ENCODE measurements at places on chromosomes 16 and 17. TPM values are rescaled to one million over a fixed set of nuclear protein-coding genes. Genes with fewer than 3 reads are reported as not detected.

DNA sequence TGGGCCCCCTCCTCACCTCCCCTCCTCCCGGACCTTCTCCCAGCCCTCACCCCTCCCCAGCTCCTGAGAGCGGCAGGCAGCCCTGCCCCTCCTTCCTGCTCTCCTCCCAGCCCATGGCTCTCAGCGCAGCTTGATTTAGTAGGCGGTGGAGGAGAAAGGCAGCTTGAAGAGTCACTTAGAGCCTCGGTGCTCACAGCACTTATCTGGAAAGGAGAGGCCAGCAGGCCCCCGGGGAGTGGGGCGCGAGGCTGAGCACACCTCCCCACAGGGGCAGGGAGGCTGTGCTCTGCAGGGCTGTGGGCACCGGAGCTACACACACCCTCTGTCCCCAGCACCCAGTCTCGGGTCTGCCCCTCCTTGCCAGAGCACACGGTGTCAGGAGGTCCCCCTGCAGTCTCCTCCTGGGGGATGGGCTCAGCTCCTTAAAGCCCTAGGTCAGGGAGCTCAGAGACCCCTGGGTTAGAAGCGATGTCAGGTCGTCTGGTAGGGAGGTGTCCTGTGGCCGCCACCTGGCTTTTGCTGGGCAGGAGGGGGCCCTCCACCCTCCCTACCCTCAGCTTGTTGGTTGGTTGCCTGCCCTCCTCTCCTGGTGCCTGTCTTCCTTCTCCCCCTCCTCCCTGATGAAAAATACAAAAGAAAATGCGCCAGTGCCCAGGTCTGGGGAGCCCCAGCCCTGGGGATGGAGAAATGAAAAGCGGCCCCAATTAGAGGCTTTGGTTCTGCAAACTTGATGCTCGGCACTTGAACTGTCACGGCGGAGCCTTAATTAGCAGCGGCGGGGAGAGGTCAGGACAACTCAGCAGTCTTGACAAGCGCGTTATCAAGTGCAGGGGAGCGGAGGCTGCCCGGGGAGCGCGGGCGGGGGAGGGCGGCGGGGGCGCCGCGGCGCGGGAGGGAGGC, 151.1 kb upstream of the GSE1 start:
- peak overlapping the region; percentile 14 for H3K27ac ChIP-seq
- no peaks in the 10 kb centered on the region for H3K27me3 ChIP-seq
- peak; percentile 74 for DNase-seq
- H3K4me3 ChIP-seq: peak overlapping the region; percentile 35

The HOXB9 gene
- not detected for total RNA-seq

DNA sequence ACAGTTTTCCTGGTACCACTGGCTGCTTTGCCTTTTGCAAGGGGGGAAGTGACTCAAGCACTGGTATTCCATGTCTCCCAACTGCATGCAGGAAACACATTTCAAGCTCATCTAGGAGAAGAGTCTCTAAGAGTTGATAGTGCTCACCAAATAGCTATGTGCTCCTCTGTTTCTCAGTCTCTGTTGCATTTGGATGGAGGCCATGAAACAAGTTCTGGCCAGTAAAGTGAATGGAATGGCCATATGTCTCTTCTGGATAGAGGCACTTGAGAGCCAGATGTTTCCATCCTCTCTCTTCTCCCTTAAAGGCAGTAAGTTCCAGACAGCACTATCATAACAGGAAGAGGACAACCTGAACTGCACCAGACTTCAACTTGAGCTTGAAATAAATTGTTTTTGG, 60.6 kb downstream of the C16orf82 start:
- no peak for DNase-seq
- H3K27me3 ChIP-seq: no peaks in the 10 kb centered on the region
- no peak overlapping the region for H3K27ac ChIP-seq
- H3K4me1 ChIP-seq: no peaks in the 10 kb centered on the region
- no peak overlapping the region for H3K4me3 ChIP-seq

DNA sequence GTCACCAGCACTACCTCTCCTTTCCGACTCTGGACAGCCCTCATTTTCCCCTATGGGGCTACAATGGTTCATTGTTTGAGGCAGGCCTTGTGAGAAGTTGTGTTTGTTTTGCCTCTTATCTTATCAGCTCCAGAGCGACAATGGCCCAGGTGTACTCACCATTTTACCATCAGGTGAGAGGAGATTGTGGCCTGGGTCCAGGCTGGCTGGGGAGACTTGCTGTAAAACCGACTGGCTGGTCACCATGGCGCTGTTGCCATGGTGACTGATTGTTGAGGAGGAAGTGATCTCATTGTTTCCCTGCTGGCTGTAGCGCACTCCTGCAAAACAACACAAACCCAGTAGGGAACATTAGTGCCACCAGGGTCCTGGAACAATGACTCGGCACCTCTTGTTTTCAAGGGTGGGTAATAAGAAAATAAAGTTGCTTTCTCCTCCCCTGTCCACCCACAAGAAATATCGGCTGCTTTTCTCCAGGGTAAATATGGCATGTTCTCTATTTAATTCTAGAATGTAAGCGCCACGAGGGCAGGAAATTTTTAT, 34.4 kb downstream of the HNF1B start:
- no peaks in the 10 kb centered on the region for H3K4me1 ChIP-seq
- H3K27ac ChIP-seq: no peak overlapping the region
- H3K4me3 ChIP-seq: no peak overlapping the region
- no peaks in the 10 kb centered on the region for H3K36me3 ChIP-seq

Data from ovary (tissue), 10 donors.